ENCODE measurements at places on chromosomes 4 and X.

DNA sequence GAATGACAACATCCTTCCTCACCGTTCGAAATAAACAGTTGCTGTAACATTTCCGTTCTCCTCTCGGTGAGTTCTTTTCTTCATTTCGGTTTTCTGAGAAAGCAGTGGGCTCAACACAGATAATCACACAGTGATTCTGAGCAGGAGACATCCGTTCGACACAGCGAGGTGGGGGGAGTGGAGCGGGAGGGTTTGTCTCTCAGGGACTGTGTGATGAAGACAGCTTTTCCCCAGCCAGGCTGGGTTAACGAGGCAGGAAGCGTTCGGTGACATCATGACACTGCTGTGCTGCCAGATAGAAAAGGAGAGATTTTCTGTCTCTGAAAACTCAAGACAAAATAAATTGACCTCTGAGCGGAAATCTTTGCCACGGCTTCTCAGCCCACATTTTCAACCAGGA is 119.3 kb downstream of the CRLF2 start:
- DNase-seq, result no peak

- no peak for DNase-seq
Measured at GRCh38 chr4:25823632-25824031, 39.2 kb downstream of the SEL1L3 start.

- no peak for DNase-seq
Measured at GRCh38 chr4:7699031-7699430, 240.6 kb downstream of the AFAP1 start.

DNA sequence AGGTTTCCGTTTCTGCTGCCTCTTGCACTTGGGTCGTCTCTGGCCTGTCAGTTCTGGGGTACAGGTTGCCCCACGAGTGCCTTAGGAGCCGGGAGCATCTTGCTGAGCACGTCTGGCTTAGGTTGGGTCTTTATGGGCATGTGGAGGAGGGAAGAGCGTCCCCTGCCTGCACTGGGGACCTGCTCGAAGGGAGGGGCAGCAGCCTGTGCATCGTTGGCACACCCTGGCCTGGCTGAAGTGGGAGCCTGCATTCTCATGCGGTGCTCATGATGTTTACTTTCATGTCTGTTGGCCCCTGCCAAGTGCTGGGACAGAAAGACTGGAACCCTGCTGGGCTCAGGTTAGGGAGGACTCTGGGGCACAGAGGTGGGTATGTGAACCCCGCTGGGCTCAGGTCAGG is 23.8 kb upstream of the TADA2B start:
- DNase-seq, result no peak

DNA sequence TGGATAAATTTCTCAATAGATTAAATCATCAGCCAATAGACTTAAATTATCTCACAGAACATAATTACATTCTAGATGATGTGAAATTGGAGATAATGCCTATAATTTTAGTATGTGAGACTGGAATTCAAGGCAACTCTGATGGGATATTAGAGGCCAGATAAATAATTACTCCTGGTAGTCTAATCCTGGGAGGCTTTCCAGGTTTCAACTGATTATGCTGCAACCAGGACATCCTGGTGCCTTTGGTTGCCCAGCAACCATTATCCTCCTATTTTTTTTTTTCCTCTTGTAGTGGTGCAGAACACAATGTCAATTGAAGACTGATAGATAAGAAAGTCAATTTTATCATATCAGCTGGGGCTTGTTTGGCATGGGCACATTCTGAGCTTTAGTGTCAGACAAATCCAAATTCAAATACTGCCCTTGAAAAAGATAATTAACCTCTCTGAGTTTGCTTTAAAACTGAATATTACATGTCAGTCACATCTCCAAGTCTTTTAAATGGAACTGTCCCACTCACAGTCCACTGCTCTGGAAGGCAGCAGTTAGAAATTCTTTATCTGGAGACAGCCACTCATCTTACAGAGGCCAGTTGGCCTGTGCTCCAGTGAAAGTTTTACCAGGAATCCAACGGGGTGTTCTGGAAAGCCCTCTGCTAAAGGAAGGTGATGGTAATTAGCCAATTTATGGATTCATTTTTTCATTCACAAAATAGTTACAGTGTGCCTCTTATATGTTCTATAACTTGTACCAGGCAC is 95.3 kb upstream of the GUCY1A1 start:
- DNase-seq, result no peak

Measured in MM.1S (cell line).